ENCODE measurements at places on chromosomes 1 and 21. TPM values are rescaled to one million over a fixed set of nuclear protein-coding genes. Genes with fewer than 3 reads are reported as not detected.

The MIXL1 gene
- total RNA-seq, result not detected

The GORAB gene
- total RNA-seq, result 20.8 TPM

The TSACC gene
- not detected for total RNA-seq

The SMIM1 gene
- 0.78 TPM for total RNA-seq

The TRIM46 gene
- 5.2 TPM for total RNA-seq

The KLHDC9 gene
- total RNA-seq, result 0.98 TPM

The DSCAM gene
- total RNA-seq, result not detected

The FAM177B gene
- total RNA-seq, result not detected

The CCNL2 gene
- total RNA-seq, result 125 TPM

The CAMK2N1 gene
- 7.2 TPM for total RNA-seq

The SLC45A1 gene
- 5.6 TPM for total RNA-seq

The CFHR3 gene
- total RNA-seq, result not detected

All from smooth muscle cell of the pulmonary artery (primary cell).